NCI-H345 (cell line): ENCODE measurements at places on chromosomes 16 and 17.
A peak's percentile ranks its signal among the peaks of the same experiment; 100 is the strongest.

- no peak for DNase-seq
Observed at GRCh38 chr17:48478224-48479013, 48.4 kb upstream of the SKAP1 start.

DNA sequence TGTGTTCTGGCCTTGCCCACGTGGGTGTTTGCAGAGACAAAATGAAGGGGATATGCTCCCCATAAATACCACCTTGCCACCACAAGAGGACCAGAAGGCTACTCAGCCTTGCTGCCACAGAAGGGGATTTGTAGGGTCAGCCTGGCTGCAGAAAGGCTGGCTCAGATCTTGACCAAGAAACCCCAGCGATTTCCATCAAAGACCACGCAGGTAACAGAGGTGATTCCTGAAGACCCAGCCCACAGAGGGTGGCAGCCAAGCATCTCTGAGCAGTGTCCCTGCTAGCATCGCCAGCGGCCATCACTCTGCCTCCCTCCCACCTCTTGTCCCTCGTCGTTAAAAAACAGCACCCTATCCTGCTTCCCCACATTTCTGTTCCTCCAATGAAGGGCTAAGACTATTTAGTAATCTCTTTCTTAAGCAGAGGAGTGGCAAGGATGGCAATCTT, 54.9 kb downstream of the BEAN1 start:
- no peak for DNase-seq

- DNase-seq = no peak
Observed at GRCh38 chr17:29096094-29096493, 53.2 kb downstream of the PIPOX start.

GRCh38 chr17:5705876-5706576, 121.7 kb upstream of the NLRP1 start:
- DNase-seq = no peak

DNA sequence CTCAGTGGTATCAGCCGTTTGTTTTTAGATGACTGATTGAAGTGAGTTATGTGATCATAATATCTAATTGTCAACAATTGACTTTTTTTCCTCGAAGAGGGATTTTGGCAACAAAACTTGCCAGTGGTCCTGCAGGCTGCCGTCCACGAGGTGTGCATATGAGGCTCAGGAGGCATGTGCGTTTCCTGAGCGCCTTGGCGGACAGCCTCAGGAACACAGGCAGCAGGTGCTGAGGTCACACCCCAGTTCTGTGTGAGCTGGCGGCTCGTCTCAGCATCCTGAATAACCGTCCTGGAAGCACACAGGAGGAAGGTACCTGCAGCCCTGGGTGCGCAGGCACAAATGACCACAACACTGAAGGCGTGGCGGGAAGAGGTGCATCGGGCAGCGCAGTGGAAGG, 11.7 kb downstream of the SPG7 start:
- DNase-seq = no peak

DNA sequence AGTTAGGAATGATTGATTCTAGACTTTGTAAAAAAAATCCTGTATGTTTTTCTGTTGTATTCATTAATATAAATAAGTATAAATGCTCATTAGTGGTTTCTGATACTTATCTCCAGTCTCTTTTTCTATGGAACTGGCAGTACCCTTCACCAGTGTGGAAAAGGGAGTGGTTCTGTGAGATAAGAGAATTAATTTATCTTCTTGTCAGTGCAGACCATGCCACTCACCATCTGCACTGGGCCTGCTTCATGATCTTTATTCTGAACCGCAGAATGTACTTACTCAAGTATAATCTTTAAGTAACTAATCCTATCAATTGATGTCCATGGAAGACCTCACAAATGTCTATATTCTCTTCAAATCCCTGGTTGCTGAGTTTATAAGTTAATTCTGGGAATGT, 836.1 kb upstream of the CDH8 start:
- DNase-seq = no peak

DNA sequence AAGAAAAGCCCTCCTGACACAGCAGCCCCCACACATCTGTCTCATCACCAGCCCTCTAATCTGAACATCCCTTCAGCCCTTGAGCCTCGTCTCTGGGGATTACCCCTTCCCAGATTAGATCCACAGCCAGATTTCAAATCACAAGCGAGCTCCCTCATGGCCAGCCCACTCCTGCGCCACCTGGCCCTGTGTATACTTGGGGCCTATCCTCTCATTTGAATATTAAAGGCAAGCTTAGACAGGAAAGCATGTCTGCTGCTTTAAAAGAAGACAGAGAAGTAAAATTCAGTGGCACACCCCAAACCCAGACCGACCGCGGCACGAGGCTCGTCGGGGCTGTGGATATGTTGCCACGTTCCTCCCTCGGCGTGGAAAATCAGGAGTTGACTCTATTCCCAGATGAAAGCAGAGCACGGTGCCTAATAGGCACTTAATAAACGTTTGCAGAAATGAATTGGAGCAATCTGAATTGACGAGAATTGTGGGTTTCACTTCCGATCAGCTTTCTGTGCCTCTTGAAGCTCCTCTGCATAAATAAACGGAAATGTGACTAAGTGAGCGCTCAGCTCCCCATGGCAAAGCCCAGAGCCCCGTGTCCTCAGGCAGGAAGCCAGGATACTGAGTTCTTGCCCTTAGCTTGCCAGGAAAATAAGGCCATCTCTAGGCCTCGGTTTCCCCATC, 108.0 kb downstream of the CCDC182 start:
- DNase-seq = no peak

GRCh38 chr17:62968445-62968923, 2.4 kb downstream of the TANC2 start:
- peak; percentile 84 for DNase-seq

DNA sequence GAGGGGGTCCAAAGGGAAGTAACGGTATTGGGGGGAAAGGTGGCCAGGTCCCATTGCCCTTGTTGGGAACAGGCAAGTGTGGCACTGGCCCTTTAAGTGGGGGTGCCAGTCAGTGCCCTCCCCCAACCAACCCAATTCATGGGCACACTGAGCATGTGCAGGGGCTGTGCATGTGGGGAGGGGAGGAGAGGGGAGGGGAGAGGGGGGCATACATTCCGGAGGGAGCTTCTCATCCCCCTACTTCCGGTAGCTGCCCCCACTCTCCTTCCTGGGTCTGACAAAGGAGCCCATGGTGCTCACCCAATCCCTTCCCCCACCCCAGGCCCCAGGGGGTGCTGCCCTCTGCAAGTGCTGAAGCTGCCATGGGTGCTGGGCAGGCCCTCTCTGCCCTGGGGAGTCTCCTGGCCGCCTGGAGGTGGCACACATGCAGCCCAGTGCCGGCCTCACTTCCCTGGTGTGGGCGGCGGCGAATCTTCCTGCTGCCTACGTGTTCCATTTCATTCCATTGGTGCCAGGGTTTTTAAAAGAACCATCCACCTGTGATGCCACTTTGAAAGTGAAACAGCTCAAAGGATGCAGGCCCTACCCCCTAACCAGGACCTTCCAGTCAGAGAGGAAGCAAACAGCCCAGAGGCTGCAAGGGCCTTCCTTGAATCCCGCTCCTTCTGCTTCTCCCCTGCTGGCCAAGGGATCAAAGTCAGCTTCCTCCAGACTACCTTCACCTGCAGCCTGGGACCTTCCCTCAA, 11.0 kb downstream of the HEXIM2 start:
- no peak for DNase-seq

DNA sequence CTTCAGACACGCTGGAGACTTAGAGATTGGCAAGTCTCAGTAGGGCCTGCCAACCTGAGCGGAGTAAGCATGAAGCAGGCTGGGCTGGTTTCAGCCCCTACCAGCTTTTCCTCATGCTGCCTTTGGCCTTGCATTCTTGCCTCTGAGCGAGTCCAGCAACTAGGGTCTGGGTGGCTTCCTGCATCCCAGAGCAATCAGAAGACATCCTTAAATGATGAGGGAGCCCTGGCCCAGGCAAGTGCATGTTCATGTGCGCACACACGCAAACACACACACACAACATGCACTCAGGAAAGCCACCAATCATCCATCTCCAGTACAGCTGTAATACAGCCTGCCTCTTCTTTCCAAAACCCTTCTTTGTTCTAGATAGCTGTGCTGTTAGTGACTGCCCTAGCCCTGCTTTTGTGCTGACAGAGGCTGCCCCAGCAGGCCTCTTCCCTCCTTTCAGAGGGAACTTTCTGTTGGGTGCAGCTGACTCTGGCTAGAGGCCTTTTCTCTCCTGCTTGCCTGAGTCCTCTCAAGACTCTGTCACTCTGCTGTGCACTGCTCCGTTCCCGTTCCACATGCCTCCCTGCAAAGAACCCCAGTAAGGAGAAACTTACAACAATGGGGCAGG, 30.7 kb upstream of the TBX2 start:
- DNase-seq = no peak

- DNase-seq = peak; percentile 54
Observed at GRCh38 chr17:73683771-73684170, 39.5 kb upstream of the SDK2 start.

DNA sequence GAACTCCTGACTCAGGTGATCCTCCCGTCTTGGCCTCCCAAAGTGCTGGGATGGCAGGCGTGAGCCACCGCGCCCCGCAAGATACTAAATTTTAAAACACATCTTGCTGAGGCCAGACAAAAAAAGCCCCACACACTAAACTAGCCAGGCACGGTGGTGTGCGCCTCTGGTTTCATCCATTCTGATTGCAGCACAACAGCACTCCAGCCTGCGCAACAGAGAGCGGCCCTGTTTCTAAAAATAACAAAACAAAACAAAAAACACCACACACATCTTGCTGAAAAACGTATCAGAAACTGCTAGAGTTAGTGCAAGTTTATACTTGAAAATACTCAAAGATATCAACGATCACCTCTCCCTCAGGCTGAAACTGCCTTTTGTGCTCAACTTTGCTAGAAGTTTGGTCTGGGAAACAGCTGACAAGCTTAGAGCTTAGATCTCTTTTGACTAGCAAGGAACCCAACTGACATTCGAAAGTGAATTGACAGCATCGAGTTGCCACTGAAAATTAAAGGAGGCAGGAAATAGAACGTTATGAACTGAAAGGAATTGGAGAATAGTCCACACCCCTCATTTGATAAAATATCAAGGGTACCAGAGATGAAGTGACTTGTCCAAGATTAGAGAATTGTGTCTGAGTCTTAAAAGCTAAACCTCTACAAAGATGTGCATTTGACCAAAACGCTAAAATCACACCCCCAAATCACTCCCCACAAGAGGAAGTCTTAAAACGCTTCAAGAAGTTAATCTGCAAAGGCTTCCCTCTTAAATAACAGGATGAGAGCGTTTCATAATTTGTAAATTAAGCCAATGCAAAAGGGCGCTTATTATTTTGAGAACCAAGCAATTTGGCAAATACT, 908 bp downstream of the COG4 start:
- no peak for DNase-seq

DNA sequence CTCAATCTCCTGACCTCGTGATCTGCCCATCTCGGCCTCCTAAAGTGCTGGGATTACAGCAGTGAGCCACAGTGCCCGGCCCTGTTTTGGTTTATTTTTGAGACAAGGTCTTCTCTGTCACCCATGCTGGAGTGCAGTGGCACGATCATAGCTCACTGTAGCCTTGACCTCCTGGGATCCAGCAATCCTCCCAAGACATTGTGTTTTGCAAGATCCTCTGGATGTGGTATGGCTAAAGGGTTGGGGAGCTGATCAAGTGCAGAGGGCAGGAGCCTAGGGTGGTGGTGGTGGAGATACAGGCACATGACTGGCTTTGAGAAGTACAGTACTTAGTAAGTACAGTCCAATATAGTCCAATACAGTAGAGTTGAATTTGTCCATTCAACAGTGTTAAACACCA, 16.6 kb upstream of the TNS4 start:
- no peak for DNase-seq

DNA sequence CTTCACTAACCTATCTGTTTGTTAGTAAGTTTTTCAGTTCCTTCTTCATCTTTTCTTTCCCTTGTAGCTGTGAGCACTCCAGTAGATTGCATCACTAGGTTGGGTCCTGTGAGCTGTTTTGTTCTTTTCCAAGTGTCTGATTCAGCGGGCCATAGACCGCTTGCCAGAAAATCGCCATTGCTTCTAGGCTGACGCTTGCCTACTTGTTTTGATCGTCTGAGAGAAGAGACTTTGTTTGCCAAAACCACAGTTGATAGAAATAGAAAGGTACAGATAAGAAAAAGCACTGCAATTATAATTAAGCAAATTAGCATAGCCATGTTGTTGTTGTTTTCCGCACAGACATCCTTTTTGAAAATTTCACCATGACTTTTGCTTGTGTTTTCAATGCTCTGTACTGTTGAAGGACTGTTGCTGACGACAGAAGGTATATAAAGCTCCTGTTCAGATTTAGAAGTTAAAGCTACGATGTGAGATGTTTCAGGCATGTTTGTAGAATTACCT, 3.1 kb downstream of the EVI2A start:
- DNase-seq = no peak

GRCh38 chr16:57377080-57377841, 5.0 kb downstream of the CX3CL1 start:
- no peak for DNase-seq

GRCh38 chr17:16878606-16879005, 93.3 kb downstream of the TNFRSF13B start:
- no peak for DNase-seq

DNA sequence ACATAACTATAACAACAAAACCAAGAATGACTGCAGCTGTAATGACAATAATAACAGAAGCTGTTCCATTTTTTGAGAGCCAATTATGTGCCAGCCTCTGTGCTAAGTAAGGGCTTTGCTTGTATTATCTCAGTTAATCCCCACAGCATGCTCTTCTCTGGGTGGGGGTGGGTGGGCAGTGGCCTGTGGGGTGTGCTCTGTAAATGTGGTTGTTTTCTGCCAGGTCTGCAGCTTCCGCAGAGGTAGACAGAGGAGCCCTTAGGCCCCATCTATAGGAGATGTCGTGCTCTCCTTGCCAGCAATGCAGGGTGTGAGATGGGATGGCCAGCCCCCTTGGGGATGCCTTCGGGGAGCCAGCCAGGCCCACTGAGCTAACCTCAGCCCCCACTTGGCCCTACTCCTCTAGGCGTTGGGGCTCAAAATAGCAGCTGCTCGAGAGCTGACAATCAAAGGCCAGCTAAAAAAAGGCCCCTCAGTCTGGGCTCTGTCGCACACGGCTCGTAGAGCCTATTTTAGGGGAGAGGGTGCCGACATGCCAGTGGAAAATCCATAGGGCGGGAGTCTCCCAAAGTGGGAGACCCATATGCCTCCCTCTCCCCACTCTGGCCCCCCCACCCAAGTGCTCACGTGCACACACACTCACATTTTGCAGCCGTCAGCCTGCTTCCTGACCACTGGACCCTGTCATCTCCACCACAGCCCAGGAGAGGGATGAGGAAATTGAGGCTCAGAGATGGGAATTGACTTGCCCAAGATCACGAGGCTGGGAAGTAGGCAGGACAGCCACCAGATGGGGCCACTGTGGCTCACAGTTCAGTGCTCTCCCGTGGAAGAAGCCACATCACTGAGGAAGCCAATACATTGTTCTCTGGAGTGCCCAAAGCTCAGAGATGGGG, 15.8 kb downstream of the CDH16 start:
- no peak for DNase-seq

DNA sequence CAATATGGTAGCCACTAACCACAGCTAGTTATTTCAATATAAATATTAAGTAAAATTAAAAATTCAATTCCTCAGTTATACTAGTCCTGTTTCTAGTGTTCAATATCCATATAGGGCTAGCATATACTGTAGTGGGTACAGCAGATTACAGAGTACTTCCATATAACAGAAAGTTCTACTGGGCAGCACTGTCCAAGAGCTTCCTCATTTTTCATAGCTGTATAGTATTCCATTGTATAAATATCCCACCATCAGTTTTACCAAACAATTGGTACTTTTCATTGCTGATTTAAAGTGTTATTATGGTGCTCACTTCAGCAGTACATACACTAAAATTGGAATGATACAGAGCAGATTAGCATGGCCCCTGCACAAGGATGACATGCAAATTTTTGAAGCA, 20.4 kb downstream of the ACSM3 start:
- DNase-seq = no peak
